ACHN (cell line): ENCODE measurements at places on chromosomes 4 and X.

DNA sequence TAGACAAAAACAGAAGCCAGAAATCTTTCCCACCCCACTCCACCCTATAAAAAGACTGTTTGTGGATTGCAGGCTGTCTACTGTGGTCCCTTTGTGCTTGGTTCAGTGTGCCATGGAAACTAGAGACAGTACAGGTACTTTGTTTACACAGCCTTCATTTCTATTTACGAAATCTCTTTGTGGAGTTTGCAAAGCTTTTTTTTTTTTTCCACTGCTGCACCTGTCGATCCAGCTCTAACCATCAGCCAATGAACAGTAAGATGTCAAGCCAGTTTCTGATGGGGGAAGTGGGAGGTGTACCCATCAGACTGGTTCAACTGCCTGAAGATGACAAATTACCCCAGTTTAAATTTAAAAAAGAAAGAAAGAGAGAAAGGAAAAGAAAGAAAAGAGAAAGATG is 20.2 kb upstream of the LRBA start:
- DNase-seq = no peak

DNA sequence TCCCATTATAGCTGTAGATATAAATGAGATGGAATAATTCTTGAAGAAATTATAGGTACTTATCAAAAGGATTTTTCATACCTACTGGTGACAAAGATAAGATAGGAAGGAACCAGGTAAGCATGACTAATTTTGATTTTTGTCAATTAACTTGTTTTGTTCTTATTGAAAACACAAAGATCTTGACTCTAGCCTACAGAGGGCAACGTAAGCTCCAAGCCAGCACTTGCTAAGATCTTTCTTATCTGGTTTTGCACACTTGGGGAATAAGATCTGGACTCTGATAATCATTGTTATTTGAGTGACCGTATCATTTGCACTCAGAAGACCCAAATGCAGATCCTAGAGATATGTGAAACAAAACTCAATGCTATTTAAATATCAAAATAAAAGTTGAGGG is 223.4 kb downstream of the VEGFC start:
- DNase-seq = no peak

DNA sequence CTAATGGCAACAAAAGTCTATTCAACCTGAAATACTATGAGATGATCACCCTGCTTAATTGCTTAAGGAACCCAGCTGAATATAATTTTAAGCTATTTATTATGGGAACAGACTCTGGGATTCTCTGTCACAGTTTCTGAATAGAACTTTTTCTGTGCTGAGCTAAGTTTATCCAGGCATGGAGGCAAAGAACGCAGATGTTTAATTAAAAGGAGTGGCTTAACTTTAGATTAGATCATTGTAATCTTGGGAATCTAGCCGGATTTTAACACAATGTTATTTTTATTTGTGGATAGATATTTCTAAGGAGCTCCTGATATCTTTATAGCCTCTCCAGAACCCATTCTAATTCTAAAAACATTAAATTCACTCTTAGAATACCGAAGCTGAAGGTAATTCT is 353.4 kb downstream of the STIM2 start:
- no peak for DNase-seq

DNA sequence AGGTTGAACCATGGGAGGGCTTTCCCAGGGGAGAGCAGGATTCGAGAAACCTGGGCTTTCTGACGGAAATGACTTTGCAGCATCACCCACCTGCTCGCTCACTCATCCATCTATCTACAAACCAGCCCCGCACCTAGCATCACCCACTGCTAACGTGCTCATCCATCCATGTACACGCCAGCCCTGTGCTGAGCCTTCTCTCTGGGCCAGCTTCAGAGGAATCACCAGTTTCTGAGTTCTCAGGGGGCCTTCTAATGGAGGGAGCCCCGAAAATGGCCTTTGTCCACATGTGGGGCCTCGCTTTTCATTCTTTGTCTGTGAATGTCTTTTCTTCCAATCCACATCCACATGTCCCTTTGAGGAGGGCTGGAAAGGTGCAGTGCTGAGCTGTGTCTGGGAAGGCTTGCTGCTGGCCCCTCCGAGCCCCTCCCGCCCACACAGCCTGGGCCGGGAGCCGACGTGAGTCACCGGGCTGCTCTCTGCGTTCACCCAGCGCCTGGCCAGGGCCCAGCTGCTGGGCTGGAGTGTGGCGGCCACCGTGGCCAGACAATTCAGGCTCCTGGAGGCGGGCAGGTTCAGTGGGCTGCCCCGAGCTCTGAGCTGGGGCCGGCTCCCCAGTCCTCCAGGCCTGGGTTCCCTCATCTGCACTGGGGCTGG is 14.7 kb downstream of the SORCS2 start:
- peak; percentile 78 for DNase-seq

DNA sequence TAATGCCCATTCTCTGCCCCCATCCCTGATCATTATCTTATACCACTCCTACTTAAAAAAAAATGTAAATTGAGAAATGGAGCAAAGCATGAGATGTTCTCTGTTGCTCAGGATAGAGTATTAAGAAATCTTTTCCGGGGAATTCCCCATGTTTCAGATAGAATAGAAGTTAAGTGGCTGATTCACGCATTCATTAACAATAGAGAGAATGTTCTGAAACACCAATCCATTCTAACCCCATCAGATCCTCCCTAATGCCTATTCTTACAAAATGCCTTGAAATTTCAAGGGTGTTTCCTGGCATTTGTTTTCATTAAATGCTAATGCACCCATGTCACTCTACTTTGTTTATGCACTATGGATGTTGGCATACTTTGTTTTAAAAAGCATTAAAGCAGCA is 101.1 kb downstream of the AREG start:
- no peak for DNase-seq

- DNase-seq = no peak
These were observed 183.1 kb upstream of the LEF1 start for GRCh38 chr4:108351791-108352190.

- no peak for DNase-seq
These were observed at the start of gene MAB21L2 for GRCh38 chr4:150582146-150582872. TSS of gene MAB21L2 (plus strand) at chr4:150582151. CDS start at chr4:150583030, 879 bp downstream.

DNA sequence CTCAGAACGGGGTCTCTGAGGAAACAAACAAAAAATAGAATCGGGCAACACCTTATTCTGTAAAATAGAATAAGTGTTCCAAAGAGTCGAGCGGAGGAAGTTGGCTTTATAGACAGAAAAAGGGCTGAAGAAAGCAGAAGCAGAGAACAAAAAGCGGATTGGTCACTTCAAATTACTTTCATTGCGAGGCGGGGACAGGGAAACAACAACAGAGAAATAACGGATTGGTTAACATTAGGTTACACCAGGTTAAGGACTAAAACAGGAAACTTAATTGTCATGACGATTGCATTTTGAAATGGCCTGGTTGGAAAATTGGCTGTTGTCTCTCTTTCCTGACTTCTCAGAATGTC is 433 bp upstream of the COQ2 start:
- no peak for DNase-seq

DNA sequence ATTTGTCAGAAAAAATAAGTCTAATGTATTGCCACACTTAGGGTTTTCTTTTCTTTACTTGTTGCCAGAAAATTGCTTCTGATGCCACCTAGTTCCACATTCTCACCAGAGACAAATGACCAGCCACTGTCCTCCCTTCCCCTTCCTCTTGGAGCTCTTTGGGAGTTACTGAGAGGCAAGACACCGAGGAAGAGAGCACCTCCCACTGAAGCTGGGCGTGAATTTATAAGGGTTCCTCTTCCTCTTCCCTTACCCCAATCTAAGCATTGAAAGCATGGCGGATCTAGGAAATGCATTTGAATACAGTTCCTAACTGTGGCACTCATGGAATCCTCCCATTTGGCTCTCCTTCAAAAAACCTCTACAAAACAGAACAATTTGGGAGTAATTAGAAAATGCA is 30.0 kb downstream of the ANXA3 start:
- no peak for DNase-seq

DNA sequence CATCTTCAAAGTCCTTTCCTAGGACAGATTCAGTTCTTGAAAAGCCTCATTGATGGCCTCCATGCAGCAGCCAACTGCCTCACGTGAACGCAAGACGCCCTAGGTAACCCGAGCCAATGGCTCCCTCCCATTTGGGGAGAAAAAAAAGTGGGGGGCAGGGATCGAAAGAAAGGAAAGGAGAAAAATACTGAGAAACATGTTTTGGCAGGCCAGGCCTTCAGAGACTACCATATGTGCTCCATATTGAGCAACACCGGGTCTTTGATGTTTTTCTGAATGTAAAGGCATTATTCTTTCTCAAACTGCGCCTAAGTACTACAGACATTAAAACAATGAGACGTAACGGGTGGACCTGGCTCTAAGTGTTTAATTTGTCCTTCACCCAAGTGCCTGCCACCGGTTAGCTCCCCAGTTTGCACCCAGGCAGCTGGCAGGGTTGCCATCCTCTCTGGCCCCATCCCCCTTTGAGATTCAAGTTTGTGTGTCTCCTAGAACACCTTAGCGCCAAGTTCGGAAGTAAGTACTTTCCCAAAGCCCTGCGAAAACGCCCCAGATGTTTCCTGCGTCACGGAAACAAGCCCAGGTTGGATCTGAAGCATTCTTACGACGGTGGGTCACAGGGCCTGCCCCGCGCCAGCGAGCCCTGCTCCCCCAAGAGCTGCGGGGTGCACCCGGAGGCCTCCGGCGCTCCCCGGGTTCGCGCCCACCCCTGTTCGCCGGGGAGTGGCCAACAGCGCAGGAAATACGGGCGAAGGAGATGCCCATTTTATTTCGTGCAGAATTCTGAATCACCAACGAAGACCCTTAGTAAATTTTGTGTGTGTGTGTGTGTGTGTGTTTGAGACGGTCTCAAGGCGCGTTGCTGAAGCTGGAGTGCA is 30.1 kb downstream of the HAND2 start:
- no peak for DNase-seq

GRCh38 chrX:9482408-9482807 is 17.6 kb downstream of the TBL1X start:
- no peak for DNase-seq

DNA sequence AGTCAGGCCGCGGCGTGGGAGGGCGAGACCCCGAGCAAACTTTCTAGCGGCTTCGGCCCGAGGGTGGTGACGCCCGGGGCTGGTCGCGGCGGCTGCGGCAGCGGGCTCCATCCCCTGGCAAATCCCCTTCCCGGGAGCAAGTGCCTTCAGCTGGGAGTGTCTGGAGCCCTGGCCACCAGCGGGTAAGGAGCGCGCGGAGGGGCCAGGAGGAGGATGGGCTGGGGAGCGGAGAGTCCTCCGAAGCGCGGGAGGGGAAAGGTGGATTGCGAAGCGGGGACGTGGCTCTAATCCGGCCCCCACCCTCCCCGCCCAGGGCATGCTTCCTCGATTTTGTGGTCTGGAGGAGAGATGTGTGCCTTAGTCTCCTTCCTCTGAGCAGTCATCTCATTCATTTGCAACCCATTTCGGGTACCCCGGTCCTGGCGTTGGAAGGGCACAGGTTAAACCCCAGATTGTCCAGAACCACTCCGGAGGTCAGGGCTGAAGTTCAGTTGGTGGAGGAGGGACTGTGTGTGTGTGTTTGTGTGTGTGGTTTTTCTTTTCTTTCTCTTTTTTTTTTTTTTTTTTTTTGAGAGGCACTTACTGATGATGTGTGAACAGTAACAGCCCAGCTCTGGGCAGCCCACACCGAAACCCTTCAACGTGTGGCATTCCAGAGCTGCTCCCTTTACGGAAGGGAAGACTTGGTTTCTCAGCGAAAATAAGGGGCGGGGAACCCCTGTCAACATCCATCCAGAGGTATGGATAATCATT is 516 bp downstream of the SGMS2 start:
- peak; percentile 82 for DNase-seq

DNA sequence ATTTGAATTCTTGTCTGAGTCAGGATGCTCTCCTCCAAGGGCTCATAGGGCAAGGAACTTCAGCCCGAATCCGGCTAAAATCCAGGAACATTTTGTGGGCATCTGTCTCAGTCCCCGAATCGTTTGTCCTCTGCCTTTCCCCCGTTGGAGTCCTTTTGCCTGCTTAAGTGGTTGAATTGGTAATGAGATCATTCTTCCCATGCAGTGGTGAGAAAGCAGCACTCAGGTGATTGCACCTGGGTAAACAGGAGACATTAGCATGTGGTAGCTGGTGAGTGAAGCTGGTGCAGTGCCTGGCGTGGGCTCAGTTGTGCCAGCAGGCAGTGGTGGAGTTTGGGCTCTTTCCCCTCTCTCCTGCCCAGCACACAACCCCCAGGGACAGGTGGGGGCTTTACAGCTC is 61.9 kb upstream of the MTM1 start:
- DNase-seq = no peak

DNA sequence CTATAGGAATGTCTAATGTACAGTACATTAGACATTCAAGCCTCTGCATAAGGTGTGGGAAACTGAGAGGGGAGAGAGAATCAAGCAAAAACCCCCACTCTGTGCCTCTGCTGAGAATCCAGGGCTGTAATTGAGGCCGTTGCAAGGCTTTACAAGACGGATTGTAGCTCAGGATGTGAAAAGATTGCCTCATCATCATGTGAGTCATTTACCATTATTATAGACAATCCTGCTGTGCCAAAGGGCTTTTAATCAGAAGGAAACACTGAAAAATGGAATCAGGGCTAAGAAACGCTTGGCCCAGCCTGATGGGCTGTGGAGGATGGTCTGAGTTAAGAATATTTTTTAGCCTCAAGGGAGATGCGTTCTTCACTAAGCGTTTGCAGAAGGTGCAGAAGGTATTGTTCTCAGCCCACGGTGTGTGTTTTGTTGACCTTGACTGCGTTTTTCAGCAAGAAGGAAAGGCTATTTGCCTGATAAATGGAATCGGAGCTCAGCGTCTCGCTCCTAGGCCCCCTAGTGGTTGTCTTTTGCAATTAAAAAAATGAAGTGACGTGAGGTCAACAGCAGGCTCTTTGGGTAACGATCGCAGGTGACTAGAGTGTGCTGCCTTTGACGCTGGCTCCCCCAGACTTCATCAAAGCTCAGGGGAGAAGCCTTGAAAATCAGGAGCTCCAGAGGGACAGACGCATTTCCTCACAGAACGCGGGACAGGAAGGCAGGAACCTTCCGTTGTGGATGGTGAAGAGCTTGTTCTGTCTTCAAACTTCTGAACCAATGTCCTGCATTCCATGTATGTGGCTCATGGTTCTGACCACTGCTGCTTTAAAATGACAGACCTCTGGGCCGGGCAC is 18.1 kb upstream of the CHRNA9 start:
- peak; percentile 78 for DNase-seq
